Activated T-helper 1 cell treated with anti-CD3 and anti-CD28 coated beads, Interleukin-2, amount 50 U/mL, for 16 hours (primary cell): ENCODE measurements at places on chromosomes 13 and 19.

DNA sequence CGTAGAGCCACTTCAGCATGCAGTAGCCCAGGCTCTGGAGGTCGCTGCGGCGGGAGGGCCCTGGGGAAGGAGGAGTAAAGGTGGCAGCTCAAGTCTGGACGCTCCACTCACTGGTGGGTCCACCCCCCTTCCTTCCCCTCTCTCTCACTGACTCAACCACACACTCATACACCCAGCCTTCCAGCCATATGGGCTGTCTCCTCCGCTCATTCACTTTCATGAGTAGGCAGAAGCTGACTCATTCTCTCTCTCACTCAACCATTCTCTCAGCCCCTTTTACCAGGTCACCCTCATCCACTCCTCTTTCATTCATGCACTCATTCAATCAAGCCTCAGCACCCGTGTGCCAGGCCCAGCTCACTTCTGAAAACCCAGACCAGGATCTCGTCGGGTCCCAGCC, 27.5 kb upstream of the SIGLEC11 start:
- no peak for DNase-seq

- DNase-seq: no peak
These were observed 1418.4 kb downstream of the UQCRFS1 start for GRCh38 chr19:27794494-27795042.

GRCh38 chr13:50450279-50450678, 393.2 kb downstream of the DLEU7 start:
- no peak for DNase-seq

- no peak for DNase-seq
These were observed 4.3 kb upstream of the A1BG start for GRCh38 chr19:58357481-58358145.

DNA sequence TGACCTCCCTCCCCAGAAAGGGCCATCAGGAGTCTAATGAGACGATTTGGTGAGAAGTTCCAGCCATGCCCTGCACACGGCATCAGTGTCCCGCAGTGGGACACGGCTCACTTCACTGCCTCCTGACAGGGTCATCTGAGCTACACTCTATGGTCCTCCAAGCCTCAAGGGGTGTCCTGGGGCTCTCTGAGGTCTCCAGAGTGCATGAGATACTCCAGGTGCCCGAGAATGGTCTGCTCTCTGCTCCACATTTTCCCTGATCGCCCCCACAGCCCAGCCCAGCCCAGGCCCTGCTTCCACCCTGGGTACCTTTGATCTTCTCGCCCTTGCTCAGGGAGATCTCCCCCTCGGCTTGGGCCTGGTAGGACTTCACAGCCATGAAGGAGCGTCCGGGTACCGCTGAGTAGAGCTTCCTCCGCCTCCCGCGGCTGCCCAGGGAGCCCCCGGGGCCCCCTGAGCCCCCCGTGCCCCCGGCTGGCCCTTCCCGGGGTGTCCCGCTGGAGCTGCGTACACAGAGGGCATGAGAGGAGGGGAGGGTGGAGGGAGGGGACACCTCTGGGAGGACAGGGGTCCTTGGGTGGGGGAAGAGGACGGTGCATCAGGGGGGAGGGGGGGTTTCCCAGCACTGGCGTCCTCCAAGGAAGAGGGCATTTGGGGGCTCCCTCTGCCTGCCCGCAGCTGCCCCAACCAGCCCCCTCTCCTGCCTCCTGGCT, 17.3 kb downstream of the SHANK1 start:
- DNase-seq: no peak

DNA sequence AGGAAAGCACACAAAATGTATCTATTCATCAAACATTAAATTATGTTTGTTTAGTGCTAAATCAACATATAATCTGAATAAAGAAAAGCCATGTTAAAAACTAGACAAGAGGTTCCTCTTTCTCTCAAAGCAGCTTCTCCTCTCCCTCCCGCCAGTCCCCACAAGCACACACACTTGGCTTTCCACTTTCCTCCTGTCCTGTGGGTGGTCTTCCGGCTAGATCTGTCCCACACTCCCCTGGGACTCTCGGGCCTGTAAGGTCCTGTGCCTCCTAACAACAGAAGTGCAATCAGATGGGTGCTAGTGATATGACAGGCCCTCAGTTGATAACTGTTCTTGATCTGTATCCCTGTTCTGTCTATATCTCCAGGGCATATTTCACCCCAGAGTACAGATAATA, 45.6 kb upstream of the RAP2A start:
- no peak for DNase-seq

GRCh38 chr19:9673912-9674662, 813 bp downstream of the ZNF562 start:
- no peak for DNase-seq

DNA sequence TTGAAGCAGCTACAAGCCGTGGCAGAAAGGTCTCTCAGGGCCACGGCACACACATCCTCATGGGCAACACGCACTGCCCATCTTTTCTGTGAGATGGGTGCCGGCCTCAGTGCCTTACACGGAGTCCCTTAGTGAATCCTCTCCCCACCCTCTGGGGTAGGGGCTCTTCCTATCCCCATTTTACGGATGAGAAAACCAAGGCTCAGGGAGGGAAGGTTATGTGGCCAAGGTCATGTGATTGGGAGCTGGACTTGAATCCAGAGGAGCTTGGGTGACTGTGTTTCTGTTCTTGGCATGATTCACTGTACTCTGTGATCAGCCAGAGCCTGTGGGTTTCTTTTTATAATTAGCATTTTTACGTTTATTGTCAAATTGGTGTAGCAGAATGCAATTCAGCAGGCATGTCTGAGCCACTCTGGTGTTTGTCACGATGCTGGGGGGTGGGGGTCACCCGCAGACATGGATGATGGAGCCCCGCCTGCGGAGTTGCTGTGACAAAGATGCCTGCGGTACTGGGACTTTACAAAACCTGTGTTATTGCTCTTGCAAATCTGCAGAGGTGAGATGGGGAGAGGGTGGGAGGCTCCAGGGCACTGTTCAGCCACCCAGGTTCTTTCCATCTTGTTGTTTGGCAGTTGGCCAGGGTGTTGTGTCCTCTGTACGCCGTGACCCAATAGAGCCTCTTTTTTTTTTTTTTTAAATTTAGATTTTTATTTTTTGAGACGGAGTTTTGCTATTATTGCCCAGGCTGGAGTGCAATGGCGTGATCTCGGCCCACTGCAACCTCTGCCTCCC, 4.5 kb downstream of the SCN1B start:
- no peak for DNase-seq

DNA sequence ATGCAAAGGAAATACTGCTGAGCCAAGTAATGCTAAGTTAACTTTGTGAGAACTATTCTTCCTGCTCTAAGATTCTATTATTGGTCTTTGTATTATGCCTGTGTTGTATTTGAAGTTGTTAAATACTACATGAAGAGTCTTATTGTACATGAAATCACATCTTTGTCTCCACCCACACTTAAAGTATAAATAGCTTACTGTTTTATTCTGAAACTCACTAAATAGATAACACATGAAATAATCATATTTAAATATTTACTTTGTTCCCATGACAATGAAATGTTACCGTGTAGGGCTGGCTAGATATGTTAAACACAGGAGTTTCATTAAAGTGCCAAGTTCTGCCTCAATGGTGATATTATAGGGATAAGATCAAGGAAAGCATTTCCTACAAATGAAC, 562.1 kb upstream of the ATXN8OS start:
- DNase-seq: no peak

DNA sequence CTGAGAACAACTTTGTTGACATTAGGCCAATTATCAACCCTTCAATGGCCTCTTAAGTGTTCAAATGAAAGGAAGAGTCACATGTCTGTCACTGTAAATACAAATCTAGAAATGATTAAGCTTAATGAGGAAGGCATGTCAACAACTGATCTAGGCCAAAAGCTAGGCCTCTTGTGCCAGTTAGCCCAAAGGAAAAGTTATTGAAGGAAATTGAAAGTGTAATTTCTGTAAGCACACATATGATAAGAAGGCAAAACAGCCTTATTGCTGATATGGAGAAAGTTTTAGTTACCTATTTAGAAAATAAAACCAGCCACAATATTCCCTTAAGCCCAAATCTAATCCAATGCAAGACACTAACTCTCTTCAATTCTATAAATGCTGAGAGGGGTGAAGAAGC, 604.7 kb downstream of the SLITRK6 start:
- DNase-seq: no peak

DNA sequence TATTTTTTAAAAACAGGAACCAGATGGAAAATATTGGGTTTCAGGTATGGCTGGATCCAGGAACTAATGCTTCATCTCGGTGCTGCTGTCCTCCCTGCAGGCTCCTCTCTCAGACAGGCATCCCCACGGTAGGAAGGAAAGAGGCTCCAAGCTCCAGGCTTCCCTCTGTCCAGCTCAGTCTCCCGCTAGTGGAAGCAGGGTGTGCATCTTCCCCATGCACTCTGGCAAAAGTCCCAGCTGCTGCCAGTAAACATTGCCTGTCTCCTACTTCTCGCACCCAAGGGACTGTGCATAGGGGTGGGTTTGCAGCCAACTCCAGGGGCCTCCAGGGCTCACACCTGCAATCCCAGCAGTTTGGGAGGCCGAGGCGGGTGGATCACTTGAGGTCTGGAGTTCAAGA, 29.2 kb downstream of the IL12RB1 start:
- no peak for DNase-seq

DNA sequence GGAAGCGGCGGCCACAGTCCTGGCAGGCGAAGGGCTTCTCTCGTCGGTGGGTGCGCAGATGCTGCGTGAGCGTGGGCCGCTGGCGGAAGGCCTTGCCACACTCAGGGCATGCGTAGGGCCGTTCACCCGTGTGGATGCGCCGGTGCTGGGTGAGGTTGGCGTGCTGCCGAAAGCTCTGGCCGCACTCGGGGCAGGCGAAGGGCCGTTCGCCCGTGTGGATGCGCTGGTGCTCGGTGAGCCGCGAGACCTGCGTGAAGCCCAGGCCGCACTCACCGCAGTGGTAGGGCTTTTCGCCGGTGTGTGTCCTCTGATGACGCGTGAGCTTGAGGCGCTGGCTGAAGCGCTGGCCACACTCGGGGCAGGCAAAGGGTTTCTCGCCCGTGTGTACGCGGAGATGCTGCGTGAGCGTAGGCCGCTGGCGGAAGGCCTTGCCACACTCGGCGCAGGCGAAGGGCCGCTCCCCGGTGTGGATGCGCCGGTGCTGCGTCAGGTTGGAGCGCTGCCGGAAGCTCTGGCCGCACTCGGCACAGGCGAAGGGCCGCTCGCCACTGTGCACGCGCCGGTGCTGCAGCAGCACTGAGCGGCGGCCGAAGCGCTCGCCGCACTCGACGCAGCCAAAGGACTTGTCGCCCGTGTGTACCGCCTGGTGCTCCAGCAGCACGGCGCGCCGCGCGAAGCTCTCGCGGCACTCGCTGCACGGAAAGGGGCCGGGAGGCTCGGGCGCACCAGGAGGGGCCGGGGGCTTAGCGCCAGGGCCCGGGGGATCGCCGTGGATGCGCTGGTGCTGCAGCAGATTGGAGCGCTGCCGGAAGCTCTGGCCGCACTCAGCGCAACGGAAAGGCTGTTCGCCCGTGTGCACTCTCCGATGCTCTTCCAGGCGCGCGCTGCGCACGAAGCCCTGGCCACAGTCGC, 4.0 kb upstream of the UBE2M start:
- no peak for DNase-seq

DNA sequence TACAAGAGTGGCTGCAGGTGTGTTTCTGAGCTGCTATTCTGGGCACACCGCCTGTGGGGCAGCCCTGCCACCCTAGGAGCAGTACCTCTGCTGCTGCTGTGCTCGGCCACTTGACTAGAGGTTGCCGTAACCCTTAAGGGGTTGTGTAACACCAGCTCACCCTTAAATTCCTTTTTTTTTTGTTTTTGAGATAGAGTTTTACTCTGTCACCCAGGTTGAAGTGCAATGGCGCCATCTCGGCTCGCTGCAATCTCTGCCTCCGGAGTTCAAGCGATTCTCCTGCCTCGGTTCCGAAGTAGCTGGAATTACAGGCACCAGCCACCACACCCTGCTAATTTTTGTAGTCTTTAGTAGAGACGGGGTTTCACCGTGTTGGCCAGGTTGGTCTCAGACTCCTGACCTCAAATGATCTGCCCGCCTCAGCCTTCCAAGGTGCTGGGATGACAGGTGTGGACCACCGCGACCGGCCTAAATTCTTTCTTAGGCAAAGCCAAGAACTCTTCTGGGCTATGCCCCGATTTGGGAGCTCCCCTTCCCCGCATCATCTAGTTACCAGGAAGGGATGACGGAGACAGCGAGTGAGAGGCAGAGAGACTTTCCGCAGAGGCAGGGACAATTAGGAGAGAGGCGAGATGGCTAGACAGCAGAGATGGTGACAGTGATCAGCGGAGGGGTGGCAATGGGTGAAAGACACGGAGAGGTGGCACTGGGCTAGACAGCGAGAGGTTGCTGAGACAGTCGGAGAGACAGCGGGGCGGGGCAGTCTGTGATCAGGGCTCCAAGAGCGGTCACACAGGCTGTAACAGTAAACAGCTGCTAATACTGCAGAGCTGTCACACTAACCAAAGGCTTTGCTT, 4.4 kb upstream of the LILRA5 start:
- no peak for DNase-seq

DNA sequence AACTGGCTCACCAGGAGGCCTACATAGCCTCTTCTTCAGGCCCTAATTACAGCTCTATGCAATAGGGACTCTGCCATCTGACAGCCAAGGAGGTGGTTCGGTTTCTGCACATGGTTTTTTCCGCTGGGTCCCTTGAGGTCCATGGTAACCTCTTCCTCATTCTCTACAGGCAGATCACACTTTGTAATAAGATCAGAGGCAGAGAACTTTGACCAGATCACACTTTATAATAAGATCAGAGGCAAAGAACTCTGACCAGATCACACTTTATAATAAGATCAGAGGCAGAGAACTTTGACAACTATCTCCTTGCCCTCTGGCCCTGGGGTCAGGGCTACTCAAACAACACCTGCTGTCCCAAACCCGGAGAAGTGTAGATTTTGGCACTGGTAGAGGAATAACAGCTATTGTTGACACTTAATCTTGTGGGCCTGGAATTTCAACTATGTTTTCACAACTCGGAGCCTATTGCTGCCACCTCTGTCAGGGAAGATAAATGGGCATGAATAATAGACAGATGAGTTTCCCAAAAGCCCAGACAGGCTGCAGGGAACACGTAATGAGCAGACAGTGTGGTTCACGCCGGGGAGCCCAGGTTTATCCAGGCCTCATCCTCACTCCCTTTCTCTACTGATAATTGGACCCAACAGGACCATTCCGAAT, 246.1 kb downstream of the UQCRFS1 start:
- DNase-seq: no peak

GRCh38 chr19:39480337-39481228, at the start of gene TIMM50:
TIMM50 (plus strand) TSS chr19:39480838; CDS start chr19:39480854, 16 bp downstream.
- peak; percentile 94 for DNase-seq

- DNase-seq: peak; percentile 63
These were observed 7.7 kb downstream of the PLEKHF1 start for GRCh38 chr19:29672933-29673336.

DNA sequence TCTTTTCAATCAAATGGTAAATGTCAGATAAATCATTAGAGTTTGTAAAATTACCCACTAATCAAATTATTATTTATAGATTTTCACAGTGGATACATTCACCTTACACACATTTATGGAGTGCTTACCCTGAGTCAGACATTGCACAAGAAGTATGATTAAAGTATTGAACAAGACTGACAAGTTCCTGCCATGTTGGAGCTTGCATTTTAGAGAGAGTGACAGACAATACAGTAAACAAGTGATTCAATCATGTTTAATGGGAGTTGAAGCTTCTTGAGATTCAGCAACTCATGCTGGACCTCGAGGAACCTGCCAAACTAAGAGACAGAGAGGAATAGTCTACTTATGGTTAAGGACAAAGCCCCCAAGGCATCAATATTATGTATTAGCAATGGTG, 487.8 kb downstream of the PCDH17 start:
- DNase-seq: no peak

GRCh38 chr13:25455146-25455545, 83.4 kb downstream of the ATP8A2 start:
- no peak for DNase-seq
